ENCODE measurements at places on chromosomes 11 and 22. TPM values are rescaled to one million over a fixed set of nuclear protein-coding genes. Genes with fewer than 3 reads are reported as not detected.

The PATE2 gene
- total RNA-seq, result not detected

The C11orf21 gene
- not detected for total RNA-seq

The HBG1 gene
- not detected for total RNA-seq

The TOB2 gene
- total RNA-seq, result 11.2 TPM

The APOC3 gene
- total RNA-seq, result not detected

The GRAP2 gene
- total RNA-seq, result not detected

The MYRF gene
- under 0.01 TPM for total RNA-seq

The LIF gene
- 17.3 TPM for total RNA-seq

The ANO9 gene
- not detected for total RNA-seq

The MORC2 gene
- total RNA-seq, result 11.7 TPM

The SCYL1 gene
- total RNA-seq, result 103 TPM

The OR52E8 gene
- total RNA-seq, result not detected

The IFITM1 gene
- total RNA-seq, result 49.6 TPM

The IGSF9B gene
- total RNA-seq, result 0.37 TPM

The IGLL1 gene
- not detected for total RNA-seq

The ZNF70 gene
- total RNA-seq, result 2.6 TPM

The OR10D3 gene
- total RNA-seq, result not detected

The FAM83F gene
- total RNA-seq, result 0.09 TPM

Data from smooth muscle cell of bladder (primary cell).